NCI-H748 treated with DMSO at 0.1 percent for 48 hours (cell line): ENCODE measurements at places on chromosomes 7 and 10.

- DNase-seq = no peak
Measured at GRCh38 chr10:10460451-10460850, 557.2 kb upstream of the CELF2 start.

DNA sequence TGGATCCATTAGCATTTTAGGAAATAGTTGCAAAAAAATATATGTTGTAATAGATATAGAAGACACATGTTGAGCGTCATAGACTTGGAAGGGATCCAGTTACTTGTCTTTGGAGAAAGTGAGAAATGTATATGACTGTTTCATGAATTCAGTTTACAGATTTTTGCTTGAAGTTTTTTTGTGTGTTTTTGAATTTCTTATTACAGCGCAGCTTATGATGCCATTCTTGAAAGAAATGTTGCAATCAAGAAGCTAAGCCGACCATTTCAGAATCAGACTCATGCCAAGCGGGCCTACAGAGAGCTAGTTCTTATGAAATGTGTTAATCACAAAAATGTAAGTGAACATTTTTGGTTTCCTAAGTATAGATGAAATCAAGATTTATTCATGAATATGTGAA, 98.2 kb downstream of the MAPK8 start:
- no peak for DNase-seq

DNA sequence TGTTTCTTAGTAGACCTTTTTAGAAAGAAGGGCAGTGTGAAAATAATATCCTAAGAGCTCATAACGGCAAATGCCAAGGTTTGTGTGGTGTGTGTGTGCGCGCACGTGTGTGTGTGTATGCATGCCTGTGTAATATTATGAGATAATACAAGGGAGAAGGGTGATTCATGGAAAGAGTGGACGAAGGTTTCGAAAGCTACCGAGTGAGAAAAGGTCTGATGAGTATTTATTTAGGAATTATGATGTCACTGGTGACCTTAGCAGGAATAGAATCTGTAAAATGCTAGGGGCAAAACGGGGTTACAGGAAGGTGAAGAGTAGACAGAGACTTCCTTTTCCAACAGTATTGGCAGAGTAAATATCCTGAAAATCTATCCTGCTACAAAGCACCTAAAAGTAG, 107.3 kb downstream of the AHR start:
- no peak for DNase-seq

DNA sequence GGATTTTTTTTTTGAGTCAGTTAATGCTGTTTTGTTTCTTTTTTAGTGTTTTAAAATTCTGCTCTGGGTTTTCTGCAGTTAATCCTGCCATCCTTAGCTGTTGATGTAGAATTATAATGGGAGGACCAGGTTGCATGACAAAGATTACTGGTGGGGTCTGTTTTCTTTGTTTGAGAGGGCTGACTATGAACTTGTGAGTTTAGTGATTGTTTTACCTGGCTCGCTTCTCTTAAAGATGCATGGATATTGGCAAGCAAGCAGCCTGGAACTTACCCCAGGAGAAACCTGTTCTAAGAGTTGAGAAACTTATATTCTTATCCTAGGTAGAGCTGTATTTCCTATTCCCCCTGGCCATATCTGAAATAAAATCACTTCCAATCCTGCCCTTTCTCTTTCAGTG, 727.8 kb downstream of the GRM8 start:
- no peak for DNase-seq

DNA sequence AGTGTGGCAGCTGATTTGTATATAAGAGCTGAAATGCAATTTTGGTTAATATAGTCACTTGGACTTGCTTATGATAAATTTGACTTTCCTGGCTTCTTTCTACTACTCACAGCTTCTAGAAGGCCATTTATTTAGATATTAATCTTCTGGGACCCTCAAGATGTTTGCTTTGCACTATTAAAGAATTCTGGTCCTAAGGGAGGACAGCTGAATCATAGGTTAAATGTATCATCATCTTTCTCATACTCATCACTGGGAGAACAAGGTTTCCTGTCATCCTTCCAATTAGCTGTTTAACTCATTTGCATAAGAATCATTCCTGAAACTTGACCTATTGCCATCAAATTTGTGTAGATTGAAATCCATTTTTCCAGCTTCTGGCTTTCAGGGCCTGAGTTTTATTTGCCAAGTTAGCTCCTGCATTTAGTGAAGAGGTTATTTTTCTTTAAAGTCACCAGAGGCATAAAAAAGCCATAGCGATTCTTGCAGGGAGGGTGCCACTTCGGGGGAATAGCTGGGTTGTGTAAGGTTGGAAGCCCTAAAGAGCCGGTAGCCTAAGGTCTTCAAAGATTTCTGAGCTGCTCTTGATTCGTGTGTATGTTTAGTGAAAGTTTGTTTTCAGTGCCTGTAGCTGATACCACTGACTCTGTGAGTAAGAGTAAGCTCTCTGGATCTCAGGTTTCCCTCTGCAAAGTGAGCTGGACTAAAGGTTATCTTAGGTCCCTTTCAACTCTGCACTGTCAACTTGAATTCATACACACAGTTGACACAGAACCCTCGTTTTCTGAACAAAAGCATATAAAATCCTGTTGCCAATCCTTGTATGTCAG, 4.3 kb downstream of the MAP3K8 start:
- DNase-seq = no peak

GRCh38 chr7:66142996-66143395, 28.3 kb downstream of the CRCP start:
- no peak for DNase-seq

DNA sequence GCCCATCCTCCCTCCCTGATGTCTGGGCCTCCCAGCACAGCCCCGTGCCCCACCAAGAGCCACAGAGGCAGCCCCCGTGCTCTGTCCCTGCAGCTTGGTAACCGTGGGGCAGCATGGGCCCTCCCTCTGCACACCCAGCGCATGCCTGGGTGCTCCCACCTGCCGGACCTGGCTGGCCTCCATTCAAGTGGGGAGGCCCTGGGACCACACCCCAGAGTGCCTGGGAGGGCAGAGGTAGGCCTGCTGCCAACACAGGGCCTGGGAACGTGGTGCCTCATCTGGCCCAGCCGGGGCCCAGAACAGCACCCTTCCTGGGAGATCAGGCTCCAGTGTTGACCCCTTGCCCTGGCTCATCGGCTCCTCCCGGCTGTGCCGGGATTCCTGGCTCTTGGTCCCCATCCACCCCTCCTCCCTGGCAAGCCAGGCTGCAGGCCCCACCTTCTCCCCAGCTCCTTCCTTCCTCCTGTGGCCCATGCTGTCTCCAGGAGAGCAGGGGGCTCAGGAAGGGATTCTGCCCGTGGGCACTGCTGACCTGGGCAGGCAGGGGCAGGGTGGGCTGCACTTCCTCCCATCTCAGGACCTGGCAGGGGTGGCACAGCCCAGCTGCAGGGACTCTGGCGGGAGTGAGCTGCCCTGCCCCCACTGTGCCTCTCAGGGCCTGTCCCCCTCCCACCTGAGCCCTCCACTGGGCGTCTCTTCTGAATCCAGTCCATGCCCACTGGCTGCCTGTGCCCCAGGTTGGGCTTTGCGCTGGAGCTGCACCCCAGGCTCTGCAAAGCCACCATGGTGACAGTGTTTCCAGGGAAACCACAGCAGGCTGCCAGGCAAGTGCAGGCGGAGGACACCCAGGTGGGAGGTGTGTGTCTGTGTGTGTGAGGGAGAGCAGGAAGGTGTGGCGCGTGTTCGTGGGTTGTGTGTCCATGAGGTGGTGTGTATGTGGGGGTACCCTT, 32.6 kb downstream of the PWWP2B start:
- no peak for DNase-seq

DNA sequence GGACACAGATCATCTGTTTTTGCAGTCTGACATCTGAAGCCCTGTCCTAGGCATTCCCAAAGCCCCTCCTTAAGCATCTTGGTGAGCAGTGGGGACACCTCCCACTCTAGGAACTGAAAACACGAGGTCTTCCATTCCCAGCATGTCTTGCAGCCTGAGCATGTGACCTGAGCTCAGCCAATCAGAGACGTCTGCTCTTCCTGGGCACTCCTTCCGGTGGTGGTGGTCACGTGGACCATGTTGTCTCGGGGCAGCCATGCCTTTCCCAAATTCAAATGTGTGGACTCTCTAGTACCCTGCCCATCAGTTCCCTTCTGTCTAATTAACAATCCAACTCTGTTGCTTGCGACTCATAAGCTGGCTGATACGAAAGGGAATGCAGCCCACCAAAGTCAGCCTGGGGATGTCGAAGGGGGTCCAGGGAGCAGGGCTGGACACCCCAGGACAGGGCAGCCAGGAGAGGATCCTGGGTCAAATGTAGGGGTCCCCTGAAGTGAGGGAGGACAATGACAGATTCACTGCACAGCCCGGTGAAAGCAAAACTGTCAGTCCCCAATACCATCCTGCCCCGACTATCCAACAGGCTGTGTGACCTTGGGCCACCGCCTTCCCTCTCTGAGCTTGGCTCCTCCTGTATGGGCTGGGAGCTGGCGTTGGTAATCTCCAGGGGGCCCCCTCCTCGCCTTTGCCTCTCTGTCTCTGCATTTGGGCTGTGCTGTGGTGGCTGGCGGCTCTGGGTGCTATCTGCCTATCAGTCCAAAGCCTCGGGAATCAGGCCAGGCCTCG, 57.4 kb upstream of the BAIAP2L1 start:
- no peak for DNase-seq

DNA sequence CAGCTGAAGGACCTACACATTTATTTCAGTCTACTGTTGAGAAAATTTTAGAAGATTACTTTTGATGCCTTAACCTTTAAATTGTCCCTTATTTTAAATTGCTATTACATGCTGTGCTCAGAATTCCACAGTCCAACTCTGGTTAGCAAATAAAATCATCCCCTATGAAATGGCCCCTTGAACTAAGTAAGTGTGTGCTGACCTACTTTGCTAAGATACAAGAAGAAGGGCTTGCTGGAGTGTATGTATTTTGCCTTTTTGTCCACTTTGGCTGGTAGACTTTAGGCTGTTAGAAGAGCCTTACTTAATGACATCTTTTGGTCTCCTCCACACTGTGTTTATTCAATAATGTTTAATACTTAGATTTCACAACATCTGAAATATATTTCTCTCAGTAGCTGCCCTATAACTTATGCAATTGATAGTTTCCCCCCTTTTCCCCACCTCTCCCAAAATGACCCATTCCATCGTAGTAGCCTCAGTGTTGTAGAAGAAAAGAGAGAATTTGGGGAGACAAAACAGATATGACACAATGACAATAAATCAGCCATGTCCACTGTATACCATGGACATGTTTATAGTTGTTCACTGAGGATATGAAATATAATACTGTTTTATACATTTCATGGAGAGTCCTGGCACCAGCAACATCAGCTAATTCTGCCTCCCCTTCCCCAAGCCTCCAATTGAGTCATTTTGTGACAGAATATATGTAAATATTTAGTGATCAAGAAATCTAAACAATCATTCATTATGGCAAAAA, 107.8 kb upstream of the ASAH2 start:
- DNase-seq = no peak

- DNase-seq = no peak
Measured at GRCh38 chr7:80815733-80816132, 103.1 kb downstream of the SEMA3C start.
